Lung (tissue), 17 donors: ENCODE measurements at places on chromosomes 13 and 19.

DNA sequence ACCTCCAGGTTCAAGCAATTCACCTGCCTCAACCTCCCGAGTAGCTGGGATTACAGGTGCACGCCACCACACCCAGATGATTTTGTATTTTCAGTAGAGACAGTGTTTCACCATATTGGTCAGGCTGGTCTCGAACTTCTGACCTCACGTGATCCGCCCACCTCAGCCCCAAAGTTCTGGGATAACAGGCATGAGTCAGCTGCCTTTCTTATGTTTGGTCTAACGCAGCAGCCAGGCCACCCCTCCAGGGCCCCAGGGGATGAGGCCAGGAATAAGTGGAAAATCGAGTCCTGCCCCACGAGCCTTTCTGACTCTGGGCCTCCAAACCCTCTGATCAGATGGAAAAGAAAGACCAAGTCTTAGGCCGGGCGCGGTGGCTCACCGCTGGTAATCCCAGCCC, 44.5 kb downstream of the CERS4 start:
- no peak for DNase-seq

GRCh38 chr19:34220472-34221063, 33.8 kb upstream of the GARRE1 start:
- DNase-seq: peak; percentile 57

- no peak for DNase-seq
Measured at GRCh38 chr19:46472592-46472991, 1.2 kb upstream of the PNMA8A start.

- DNase-seq: no peak
Measured at GRCh38 chr19:53906211-53907192, 2.6 kb upstream of the CACNG7 start.

- DNase-seq: no peak
Measured at GRCh38 chr19:1304197-1304924, 18.7 kb downstream of the EFNA2 start.

DNA sequence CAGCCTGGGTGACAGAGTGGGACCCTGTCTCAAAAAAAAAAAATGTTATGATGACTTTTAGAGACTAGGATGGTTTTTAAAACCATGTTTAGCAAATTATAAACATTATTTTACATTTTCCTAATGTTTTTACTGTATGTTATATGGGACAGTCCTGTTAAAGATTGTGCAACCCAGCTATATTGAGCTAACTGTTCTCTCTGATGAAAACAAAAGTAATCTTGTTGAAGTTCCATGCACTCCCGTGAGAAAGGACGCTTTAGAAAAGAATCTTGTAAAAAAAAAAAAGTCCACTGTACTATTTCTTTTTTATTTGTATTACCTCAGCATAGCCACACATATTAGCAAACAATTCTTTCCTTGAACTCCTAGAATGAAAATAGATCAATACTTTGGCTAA, 451.2 kb downstream of the DCT start:
- DNase-seq: no peak

DNA sequence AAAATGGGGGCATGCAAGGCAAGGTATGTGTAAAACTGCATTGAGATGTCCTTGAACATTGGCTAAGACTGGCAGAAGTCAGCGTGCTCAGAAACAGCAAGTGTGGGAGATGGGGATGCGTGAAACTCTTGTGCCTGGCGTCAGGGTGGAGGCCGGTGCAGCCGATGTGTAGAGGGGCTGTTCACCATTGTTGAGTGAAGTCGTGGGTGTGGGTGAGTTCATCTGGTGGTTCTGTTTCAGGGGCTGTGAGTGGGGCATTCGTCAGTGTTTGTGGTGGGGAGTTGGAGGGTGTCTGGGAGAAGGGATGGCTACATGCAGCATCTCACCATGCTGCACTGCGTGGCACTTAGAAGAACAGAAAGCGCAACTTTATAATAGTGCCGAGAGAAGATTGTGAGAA, 11.4 kb upstream of the MIA start:
- DNase-seq: no peak

DNA sequence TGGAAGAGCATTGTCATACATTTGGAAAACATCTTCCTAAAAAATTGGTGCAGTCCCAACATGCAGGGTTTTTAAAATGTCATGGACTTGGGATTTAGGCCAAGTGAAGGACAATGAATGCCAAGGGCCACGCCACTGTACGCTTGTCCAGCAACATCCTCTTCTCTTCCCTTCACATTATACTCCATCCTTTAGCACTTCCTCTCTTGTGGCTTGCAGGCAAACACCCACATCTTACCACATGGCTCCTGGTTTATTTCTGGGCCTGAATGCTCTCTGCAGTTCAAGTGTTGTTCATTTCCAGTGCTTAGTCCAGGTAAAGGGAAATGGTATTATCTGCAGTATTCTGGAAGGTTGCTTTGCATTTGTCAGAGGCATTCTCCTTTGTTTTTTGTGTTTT, 45.0 kb downstream of the CBY2 start:
- no peak for DNase-seq
